ENCODE measurements at places on chromosomes 6 and 20.

DNA sequence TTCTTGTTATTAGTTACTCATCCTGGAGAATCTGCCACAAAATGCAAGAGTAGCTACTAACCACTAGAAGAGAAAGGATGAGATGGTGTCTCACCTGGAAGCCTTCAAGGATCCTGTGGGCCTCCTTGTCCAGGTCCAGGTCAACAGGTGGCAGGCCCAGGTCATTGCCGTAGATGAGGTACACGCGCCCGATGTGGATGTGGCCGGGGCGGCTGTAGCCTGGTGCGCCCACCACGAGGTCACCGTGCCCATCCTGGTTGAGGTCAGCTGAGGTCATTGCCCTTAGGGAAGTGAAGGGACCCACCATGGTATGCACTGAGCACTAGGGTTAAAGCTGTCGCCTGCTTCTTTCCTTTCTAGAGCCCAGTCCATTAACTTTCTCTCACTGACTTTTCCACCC lies 35.5 kb downstream of the GPLD1 start:
- H3K36me3 ChIP-seq = no peaks in the 10 kb centered on the region
- H3K27me3 ChIP-seq = no peaks in the 10 kb centered on the region
- no peaks in the 10 kb centered on the region for H3K4me1 ChIP-seq
- H3K27ac ChIP-seq = no peak overlapping the region
- DNase-seq = no peak
- H3K4me3 ChIP-seq = no peak overlapping the region

DNA sequence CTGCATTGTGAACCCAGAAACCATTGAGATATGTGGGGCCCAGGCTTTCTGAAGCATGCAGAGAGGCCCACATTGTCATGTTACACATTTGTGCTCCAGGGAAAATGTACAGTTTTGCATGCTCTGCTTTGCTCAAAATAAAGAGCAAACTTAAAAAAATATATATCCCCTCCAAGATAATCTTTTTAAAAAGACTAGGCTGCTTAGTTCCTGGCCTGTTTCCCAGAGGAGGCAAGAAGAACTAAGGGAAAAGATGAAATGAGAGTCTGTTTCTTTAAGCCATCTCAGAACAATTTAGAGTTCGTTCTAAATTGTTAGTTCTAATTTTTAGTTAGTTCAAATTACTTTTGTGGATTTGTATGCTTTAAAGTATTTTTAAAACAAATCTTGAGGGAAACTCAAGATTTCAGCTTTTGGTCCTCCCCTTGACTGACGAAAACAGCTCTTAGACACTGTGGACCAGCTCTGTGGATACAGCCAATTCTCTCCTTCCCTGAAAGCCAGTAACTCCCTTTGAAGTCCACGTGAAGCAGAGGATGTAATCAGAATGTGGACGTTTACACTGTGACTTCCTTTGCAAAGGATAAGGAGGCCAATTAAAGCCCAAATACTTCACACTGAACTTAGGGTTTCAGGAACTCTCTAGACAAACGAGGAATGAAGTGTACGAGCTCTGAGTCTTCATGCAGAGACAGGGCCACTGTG lies 84.7 kb downstream of the CD164 start:
- no peak overlapping the region for H3K4me3 ChIP-seq
- no peak overlapping the region for H3K27ac ChIP-seq
- H3K27me3 ChIP-seq = peaks cover 11% of the 10 kb centered on the region
- H3K36me3 ChIP-seq = no peaks in the 10 kb centered on the region
- no peak for DNase-seq
- no peaks in the 10 kb centered on the region for H3K4me1 ChIP-seq

DNA sequence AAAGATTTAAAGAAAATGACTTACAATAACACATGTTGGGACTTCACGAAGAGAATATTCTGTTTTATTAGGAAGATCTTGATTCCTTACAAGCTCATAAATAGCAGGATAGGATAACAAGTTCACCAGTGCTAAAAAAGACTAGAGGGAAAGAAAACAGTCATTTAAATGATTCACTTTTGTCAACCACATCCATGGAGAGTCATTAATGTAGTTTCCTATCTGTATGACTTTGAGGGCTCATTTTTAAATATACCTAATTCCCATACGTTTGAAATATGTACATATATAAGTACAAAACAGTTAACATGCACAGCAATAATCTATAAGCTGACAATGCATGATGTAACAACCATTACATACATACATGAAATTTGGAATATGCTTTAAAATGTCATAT lies 111.1 kb downstream of the TBC1D32 start:
- peaks cover 46% of the 10 kb centered on the region for H3K36me3 ChIP-seq
- no peak overlapping the region for H3K4me3 ChIP-seq
- H3K4me1 ChIP-seq = no peaks in the 10 kb centered on the region
- DNase-seq = no peak

DNA sequence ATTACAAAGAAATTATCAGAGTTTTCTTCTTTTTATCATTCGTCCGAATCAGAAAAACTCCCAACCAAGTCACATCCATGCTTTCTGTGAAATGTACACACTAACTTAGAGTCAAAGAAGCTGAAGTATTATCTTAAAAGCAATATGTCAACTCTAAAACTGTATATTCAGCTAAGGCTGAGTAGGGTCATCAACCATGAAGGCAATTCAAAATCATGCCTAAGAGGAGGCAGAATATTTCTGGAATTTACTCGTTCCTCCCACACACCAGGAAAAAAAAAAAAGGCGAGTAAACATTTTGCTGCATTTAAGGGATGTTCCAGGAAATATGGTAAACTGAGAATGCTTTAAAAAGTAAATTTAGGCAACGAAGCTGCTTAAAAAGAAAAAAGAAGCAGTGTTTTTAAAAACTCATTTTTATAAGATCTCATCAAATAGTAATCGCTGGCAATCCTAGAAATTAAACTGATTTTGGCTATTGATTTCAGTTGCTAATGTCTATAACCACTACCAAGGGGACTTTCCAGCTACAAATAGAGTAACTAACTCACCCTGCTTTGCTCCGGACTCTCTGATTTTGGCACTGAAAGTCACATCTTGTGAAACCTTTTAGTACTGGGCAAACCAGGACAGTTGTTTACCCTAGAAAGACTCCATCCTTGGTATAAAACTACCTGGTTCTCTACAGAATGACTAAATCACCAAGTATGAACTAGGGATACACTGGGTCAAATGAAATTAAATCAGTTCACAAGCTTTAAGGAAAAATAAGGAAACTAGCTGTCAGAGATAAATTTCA lies 82.8 kb downstream of the MBOAT1 start:
- no peak overlapping the region for H3K4me3 ChIP-seq
- H3K27me3 ChIP-seq = no peaks in the 10 kb centered on the region
- H3K36me3 ChIP-seq = peaks cover 19% of the 10 kb centered on the region

GRCh38 chr6:5422321-5422915 lies 161.1 kb downstream of the FARS2 start:
- H3K4me1 ChIP-seq = peaks cover 10% of the 10 kb centered on the region
- peaks cover 41% of the 10 kb centered on the region for H3K36me3 ChIP-seq
- no peak overlapping the region for H3K27ac ChIP-seq

DNA sequence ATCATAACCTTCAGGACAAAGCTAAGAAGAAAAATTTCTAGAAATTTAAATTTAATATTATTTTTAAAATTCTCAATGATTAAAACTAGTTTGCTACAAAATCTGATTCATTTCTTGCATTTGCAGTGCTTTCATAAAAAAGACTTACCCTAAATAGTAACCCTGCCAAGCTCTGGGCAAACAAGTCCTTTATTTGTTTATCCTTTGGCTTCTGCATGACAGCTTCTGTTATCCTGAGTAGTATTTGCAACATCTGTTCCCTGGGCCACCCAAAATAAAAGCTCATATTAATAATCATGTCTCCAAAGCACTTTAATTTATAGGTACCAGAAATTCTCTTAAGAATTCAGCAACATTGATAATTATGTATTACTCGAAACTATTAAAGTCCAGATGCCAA lies 101.3 kb downstream of the RALGAPA2 start:
- H3K27ac ChIP-seq = no peak overlapping the region
- H3K4me3 ChIP-seq = no peak overlapping the region
- H3K27me3 ChIP-seq = no peaks in the 10 kb centered on the region
- DNase-seq = no peak
- peaks cover 48% of the 10 kb centered on the region for H3K36me3 ChIP-seq

GRCh38 chr6:111865049-111865585 lies 8.1 kb downstream of the FYN start:
- DNase-seq = no peak
- peaks cover 92% of the 10 kb centered on the region for H3K36me3 ChIP-seq
- H3K4me3 ChIP-seq = peak overlapping the region; percentile 98
- H3K27ac ChIP-seq = peak overlapping the region; percentile 98

GRCh38 chr6:46648869-46649492 lies 3.6 kb downstream of the CYP39A1 start:
- H3K27me3 ChIP-seq = peaks cover 60% of the 10 kb centered on the region
- peaks cover 19% of the 10 kb centered on the region for H3K4me1 ChIP-seq
- H3K27ac ChIP-seq = no peak overlapping the region
- DNase-seq = no peak
- H3K4me3 ChIP-seq = no peak overlapping the region

DNA sequence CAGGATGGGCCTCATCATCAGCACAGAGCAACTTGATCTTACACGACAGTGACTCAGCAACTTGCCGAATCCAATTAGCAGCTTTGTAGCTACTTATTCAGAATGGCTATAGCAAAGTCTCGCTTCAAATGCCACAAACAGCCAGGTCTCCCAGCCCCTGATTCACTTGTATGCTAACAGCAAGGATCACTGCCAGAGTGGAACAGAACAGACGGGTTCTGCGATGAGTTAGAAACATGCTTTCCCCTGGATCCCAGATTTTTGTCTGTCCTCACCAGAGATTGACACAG lies 254.4 kb downstream of the NRN1 start:
- H3K27me3 ChIP-seq = no peaks in the 10 kb centered on the region
- DNase-seq = no peak
- H3K27ac ChIP-seq = no peak overlapping the region
- no peak overlapping the region for H3K4me3 ChIP-seq
- no peaks in the 10 kb centered on the region for H3K4me1 ChIP-seq

DNA sequence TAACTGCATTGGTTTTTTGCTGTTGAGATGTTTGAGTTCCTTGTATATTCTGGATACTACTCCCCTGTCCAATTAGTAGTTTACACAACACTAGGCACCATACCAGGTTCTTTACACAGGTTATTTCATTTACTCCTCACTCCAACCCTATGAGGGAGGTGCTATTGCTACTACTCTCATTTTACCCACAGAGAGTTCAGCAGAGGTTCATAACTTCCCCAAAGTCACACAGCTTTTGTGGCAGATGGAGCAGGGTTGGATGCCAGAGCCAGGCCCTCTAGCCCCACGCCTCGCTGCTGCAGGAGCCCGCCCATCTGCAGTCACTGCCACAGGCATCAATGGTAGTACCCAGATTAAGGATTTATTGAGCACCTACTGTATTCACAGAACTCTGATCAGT lies 61.7 kb upstream of the MAP3K4 start:
- no peaks in the 10 kb centered on the region for H3K36me3 ChIP-seq
- H3K4me1 ChIP-seq = peaks cover 6% of the 10 kb centered on the region
- H3K27me3 ChIP-seq = peaks cover 60% of the 10 kb centered on the region
- DNase-seq = no peak
- no peak overlapping the region for H3K4me3 ChIP-seq

- DNase-seq = no peak
- H3K4me3 ChIP-seq = no peak overlapping the region
- no peaks in the 10 kb centered on the region for H3K36me3 ChIP-seq
- no peak overlapping the region for H3K27ac ChIP-seq
Observed at GRCh38 chr20:13098720-13099355, 90.1 kb downstream of the SPTLC3 start.
